ENCODE measurements at places on chromosomes 7 and 10.

DNA sequence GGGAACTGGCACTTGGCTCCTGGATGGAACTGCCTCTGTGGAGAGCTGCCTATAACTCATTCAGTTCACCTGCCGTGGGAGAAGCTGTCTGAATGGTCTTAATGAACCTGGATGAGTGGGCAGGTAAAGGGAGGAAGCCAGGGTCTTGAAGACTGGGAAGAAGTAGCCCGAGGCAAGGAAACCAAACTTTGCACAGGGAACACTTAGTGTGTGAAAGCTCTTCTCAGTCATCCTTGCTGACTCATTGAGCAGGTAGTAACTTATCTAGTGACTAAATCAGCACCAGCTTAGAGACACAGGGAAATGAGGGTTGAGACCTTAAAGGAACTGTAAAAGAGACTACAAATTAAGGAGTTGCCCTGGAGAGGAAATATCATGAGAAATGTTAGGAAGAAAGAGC is 9.9 kb downstream of the LRRC4 start:
- no peak for DNase-seq

GRCh38 chr10:78972160-78972946 is 96.4 kb upstream of the ZMIZ1 start:
- DNase-seq: no peak

DNA sequence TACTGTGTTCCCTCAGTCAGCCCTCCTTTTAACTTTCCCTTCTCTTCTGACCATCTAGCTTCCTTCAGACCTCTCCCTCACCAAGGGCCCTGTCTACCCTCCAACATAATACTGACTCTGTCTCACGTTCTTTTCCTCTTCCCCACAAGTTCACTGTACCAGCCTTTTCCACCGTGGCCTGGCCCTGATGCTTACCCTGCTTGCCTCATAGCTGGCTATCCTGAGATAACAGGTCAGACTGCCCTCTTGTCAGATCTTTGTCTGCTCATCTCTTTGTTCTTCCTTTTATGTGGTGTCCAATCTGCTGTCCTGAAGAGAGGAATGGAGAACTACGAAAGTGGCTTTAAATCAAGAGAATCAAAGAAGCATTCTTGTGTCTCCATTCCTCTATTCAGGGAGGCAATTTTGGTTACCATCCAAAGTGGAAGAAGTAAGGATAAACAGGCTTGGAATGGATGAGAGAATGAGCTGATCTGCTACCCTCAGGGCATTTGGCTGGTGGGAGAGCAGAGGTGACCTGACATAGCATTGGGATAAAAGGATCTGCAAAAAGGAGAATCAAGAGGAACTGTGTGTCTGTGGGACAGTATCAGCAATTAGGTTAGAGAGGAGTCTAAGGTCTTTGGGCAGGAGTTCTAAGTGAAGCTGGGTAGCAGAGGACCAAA is 8.1 kb downstream of the BTAF1 start:
- no peak for DNase-seq

- no peak for DNase-seq
Observed at GRCh38 chr10:4943821-4944220, 19.4 kb upstream of the AKR1C1 start.

DNA sequence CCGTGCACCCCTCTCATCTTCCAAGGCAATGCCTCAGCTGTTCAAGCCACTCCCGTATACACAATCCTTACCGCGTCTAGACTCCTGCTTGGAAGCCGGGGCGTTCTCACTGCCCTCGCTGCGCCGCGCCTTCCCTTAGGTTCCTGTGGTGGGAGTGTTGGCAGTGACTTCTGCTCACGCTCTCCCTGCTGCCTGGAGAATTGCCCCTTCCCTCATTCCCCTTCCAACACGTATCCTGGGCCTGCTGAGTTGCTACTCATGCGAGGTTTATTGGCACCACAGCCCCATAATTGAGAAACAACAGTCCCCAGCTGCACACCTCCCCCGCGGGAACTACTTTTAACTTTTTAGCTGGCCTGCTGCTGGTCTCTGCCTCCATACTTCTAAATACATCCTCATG is 31.9 kb downstream of the RBM17 start:
- no peak for DNase-seq
